CD4-positive, alpha-beta T cell treated with Interleukin-15 for 1 hour (primary cell): ENCODE measurements at places on chromosomes 3 and 15.

GRCh38 chr15:87243474-87243873, 1013.1 kb downstream of the NTRK3 start:
- no peak for DNase-seq

GRCh38 chr3:195257454-195258448, 13.2 kb downstream of the XXYLT1 start:
- no peak for DNase-seq

DNA sequence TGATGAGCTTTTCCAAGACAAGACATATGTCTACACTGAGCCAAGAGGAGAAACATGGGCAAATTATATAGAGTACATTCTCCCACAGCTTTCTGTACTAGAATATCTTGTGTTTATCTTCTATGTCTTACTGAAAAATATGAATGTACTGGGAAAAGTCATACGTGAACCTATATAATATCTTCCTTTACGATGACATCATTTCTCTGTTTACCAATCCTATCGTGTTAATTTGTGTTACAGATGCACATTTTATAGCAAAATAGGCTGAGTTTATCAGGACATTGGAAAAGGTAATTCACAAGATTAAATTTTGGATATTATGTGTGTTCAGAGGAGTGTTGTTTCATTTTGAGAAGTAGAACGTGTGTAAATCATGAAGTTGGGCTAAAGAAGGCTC, 452.5 kb upstream of the THRB start:
- DNase-seq = no peak

DNA sequence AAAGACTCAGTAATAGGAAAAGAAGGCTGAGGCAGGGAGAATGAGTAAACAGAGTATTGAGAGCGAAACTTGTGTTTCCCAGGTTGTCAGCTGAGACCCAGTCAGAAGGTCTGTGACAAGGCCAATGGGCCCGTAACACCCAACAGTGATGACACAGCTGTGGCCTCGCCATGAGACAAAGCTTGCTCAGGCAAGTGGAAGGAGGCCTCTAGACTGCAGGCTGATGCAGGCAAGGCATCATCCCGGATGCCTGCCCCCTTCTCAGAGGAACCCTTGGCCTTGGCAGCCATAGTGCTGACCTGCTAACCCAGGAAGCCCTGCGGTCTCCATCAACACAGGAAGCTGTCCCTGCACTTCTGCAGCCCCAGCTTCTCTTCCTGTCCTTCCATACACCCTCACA, 15.4 kb downstream of the RAB6B start:
- no peak for DNase-seq

DNA sequence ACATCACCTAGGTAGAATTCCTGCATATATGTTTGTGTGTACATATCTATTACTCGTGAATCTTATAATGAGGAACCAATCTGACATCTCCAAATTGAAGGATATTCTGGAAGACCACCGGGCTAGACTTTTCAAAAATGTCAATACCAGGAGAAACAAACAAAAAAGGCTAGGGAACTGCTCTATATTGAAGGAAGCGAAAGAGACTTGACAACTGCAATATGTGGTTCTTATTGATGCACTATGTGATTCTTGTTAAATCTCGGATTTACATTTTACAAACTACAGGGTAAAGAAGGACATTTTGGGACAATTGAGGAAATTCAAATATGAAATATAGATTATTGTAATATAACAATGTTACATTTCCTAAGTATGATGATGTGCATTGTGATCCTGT, 137.5 kb upstream of the CCDC54 start:
- no peak for DNase-seq

- DNase-seq = no peak
These were observed 154.0 kb upstream of the CTDSPL start for GRCh38 chr3:37707428-37708372.

GRCh38 chr3:138950006-138950644, 3.1 kb downstream of the FOXL2NB start:
- no peak for DNase-seq

DNA sequence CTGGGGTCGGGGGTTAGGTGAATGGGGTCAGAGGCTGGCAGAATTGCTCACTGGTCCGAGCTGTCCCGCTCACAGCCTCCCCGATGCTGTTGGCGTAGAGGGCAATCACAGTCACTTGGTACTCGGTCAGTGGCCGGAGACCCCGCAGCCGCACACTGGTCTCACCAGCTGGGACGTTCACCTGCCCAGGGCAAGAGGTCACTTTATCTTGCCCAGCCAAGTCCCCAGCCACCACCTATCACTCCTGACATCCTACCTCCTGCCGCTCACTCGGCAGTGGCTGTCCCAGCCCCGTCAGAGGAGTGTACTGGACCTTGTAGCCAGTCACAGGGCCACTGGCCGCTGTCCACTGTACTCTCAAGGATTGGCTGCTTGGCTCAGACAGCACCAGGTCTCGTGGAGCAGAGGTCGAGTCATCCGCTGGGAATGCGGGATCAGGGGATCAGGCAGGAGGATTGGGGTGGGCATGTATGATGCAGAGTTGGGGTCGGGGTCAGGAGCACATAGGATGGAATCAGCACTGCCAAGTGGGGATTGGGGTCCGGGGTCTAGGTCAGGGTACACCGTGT, 2.5 kb downstream of the COL7A1 start:
- DNase-seq = no peak

- peak; percentile 48 for DNase-seq
These were observed 56.6 kb upstream of the POMGNT2 start for GRCh38 chr3:43162230-43163084.

DNA sequence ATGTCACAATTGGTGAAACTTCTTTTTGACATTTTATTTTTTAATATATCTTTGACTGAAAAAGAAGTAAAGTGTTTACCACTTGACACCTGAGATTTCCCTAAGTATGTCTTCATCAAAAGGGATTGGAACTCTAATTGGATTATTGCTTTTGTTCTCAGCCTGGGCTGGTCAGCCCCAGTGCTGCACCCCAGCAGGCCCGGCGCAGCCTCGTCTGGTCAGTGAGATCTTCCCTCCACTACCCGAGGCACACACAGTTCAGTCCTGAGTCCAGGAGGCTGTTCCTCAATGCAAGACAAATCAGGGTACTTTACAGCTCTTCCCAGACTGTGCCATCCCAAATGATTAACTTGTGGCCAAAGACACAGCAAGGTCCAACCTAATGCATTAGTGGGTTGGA, 146.9 kb upstream of the SEMA6D start:
- DNase-seq = no peak

DNA sequence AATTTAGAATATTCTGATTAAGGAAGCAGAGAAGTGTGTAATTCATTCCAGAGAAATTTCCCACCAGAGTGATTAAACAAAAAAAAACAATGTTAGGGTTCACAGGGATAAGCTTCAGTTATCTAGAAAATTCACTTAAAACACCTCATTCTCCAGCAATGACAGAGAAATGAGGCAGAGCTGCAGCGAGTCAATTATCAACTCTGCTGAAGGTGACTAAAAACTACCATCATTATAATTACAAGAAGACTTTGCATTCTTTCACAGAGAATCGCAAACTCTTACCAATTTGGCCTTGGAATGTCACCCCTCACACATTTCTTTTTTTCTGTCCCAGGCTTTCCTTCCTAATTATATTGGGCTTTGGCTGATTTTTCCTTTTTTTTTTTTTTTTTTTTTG, 117.1 kb downstream of the RAB11A start:
- DNase-seq = no peak

DNA sequence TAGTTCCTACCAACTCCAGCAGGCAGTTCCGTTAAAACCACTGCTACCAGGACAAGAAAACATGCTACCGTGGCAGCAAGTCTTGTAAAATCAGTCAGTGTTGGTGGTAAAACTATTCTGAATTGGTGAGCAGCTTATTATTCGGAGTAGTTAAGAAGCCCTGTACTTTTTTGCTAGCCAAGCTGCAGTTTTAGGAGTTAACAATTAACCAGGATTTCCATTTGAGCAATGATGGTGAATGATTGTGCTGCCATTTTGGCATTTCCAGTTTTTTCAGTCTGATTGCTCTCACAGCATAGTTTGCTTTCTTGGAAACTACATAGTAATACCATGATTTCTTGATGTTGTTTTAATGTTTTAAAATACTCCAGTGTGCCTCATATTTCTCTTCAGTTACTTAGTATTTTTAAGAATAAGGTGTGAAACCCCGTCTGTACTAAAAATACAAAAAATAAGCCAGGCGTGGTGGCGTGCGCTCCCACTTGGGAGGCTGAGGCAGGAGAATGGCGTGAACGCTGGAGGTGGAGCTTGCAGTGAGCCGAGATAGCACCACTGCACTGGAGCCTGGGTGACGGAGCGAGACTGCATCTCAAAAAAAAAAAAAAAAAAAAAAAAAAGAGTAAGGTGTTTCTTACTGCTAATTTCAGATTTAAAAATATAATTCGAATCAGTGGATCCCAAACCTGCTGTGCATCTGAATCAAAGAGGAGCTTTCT, 43.8 kb upstream of the SCAANT1 start:
- no peak for DNase-seq

GRCh38 chr3:111352585-111352984, 189.4 kb upstream of the CD96 start:
- no peak for DNase-seq

DNA sequence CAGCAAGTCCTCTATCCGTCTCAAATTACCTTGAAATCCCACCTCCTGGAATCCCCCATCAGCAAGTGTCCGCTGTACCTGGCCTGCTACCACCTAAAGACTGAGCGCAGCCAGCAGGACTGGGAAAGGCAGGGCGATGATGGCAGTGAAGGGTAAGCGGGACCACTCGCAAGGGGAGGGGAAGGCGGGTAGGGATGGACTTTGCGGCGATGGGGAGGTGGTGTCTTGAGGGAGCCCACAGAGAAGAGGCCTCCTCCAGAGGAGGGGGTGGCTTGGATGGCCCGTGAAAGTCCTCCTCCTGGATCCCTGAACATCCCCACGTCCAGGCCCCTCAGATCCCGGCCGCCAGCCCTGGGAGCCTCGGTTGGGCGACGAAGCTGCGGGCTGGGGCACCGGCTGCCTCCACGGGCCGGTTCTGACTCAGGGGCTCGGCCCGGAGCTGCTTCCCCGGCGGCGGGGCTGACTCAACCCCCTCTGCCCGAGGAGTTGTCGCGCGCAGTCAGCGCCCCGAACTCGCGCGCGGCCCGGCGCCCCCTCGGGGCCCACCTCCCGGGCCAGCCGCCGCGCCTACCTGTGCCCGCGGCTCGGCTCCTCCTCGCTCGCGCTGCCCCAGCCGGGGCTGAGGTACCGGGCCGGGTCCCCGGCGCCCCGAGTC, 512 bp downstream of the LARP6 start:
- no peak for DNase-seq
